ENCODE measurements at places on chromosomes 2 and 18.

GRCh38 chr2:233439191-233439590 is 84.9 kb downstream of the DGKD start:
- peak; percentile 56 for DNase-seq

DNA sequence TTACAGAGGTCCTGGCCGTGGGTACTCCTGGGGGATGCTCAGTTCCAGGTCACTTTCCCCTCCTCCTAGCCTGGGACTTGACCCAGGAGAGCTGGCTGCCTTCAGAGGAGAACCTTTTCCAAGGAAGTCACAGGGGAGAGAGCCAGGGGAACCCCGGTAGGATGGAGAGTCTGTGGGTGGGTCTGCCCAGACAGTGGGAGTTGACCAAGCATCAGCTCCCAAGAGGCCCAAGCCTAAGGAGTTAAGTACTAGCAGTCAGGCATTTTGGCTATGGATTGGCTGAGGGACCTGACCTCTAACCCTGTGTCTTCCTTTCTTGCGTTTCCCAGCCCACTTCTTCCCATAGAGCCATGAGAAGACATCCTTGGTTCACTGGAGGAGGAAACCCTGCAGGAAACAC is 48.8 kb upstream of the PLB1 start:
- peak; percentile 67 for DNase-seq

DNA sequence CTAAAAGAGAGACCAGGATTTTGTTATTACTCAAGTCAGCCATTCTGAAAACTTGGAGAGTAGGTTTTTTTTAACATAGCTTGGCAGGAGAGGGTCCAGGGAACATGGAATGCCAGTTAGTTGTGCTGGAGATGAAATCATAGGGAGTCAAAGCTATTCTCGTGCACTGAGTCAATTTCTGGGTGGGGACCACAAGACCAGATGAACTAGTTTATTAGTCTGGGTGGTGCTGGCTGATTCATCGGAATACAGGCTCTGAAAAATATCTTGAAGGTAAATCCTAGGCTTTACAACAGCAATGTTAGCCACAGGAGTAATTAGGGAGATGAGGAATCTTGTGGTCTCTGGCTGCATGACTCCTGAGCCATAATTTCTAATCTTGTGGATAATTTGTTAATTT is 921.4 kb downstream of the TRIB2 start:
- DNase-seq, result peak; percentile 81

- peak; percentile 40 for DNase-seq
These were observed 114.6 kb downstream of the ACVR1 start for GRCh38 chr2:157761520-157761919.

DNA sequence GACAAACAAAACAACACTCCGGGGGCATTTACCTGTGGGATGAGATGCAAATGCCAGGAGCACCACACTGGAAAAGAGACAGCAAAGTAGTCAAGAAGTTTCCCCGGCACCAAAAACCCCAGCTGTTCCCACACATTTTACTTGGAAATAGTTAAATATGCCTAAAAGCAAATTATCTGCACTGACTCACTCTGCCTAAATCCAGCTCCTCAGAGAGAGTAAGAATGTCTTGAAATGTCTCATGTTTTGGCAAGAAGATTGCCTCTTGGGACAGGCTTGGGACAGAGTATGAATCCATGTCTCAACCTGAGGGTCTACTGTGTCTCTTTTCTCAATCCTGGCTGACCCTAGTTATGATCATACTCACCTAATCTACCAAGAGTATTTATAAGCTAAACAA is 87.5 kb upstream of the RIOK3 start:
- peak; percentile 82 for DNase-seq

DNA sequence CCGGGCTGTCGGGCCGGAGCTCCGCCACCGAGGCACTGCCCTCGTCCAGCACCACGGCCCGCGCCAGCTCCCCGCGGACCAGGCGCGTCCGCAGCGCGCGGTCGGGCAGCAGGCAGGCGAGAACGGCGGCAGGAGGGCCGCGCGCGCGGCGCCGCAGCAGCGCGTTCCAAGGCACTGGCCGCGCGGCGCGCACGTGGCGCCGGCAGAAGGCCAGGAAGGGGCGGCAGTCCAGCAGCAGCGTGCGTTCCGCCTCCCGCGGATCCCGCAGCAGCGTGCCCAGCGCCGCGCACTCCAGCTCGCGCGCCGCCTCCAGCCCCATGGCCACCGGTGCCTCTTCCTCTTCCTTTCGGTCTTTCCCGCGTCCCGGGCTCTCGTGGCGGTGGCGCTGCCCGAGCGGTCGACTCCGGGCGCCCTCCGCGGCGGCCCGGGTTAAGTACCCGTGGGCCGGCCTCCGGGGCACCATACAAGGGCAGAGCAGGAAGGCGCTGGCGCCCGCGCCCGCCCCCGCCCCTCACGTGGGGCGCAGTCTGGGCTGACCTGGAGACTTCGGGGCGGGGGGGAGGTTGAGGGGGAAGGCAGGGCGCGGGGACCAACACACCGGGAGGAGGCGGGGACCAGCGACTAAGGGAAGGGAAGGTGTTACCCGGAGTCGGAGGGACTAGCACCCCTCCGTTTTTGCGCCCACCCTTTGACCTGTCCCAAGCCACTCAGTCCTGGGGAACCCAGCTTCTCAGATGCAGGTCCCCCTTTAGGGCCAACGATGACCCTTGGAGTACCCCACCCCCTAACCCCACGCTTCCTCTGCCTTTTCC is at the start of gene DUSP2:
Gene DUSP2 (minus strand): TSS at position 405 of the 812 bp plus-strand sequence. CDS start 86 bp downstream, at position 319.
- peak; percentile 39 for DNase-seq

- DNase-seq, result no peak
These were observed 69.1 kb downstream of the UXS1 start for GRCh38 chr2:106124905-106125549.

DNA sequence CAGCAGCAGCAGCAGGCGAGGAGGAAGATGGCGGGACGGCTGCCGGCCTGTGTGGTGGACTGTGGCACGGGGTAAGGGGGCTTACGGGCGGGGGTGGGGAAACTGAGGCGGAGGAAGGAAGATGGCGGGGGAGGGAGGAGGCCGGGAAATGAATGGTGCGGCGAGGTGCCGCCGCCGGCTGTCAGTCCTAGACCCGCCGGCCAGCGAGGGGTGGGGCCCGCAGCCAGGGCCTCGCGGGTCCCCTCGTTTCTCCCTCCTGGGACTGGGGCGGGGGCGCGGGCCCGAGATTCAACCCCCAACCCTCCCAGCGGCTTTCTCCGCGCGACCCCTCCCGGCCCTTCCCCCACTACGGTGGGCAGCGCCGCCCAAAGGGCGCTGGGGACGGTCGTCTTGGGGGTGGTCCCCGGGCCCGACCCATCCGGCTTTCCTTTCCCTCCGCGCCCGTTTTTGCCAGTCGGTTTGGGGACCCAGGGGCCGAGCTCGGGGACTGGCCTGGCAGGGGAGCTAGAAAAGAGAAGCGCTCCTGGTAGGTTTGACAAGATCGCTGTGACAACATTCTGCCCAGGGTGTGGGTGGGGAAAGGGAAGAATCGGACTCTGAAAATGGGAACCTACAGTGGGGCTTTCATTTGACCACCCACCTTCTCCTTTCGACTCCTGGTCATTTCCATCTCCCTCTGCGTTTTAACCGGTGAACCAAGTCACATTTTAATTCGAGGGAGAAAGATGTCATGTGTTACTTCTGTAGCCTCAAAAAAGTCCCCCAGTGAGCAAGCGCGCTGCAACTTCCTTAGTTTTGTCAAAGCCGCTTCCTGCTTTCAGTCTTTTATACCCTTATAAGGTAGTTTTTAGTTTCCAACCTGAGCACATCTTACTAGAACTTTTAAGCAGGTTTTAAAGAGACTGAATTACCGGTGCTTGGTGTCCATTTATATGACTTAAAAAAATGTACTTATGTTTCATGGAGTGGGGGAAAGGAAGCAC is 655 bp downstream of the ACTR3 start:
- peak; percentile 62 for DNase-seq

GRCh38 chr18:45999536-45999935 is 32.4 kb upstream of the EPG5 start:
- no peak for DNase-seq

- DNase-seq, result peak; percentile 81
These were observed 709 bp downstream of the UGP2 start for GRCh38 chr2:63842149-63843061.

DNA sequence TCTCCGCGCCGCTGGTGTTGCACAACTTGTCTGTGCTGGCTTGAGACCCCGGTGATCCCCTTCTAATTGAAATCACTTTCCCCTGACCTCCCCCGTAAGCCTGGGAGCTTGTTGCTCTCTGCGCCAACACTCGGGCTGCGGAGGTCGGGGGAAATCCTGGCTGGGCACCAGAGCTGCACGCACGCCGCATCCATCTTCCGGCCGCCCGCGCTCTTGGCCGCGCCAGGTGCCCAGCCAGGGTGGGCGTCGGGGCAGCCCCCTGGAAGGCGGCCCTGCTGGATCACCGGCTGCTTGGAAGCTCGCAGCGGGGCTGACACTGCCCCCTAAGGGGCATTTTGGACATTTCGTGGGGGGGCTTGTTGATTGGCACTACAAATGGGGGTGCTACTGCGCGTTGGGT is 280.3 kb upstream of the SKOR2 start:
- DNase-seq, result no peak

DNA sequence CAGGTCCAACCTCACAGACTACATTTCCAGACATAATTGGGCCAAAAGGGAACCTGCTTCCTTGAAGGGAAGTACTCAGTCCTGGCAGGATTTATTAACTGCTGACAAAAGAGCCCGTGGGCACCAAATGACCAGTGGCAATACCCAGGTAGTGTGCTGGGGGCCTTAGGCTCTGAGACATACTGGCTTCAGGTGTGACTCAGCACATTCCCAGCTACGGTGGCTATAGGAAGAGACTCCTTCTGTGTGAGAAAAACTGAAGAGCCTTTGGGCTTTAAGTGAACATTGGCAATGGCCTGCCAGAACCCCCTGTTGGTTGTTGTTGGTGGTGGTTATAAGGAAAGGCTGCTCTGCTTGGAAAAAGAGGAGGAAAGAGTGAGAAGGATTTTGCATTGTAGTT is 401.8 kb downstream of the KCNJ3 start:
- no peak for DNase-seq

DNA sequence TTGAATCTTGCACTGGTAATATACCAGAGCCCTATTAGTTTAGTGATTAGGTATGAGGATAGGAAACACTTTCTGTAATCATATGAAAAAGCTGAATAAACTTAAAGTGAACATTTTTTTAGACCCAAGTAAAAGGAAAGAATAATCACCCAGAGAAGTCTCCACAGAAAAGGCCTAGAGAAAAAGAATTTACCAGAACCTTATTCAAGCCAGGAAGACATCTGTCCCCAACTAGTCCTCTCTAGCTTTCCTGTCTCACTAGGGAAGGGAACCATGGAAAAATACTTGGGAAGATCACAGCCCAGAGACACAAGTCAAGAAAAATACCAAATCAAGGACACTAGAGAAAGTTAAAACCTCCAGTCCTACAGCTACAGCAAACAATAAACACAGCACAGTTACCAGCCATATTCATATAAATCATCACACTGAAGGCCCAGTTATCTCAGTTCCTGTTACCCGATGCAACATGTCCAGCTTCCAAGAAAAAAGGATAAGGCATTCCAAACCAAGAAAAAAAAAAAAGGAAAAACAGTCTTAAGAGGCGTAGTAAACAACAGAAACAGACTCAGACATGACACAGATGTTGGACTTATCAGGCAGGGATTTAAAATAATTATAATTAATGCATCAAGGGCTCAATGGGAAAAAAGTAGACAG is 461.5 kb downstream of the IRS1 start:
- DNase-seq, result peak; percentile 34

GRCh38 chr18:3233433-3234168 is 13.8 kb upstream of the MYOM1 start:
- no peak for DNase-seq

GRCh38 chr2:230680463-230681170 is 32.0 kb upstream of the CAB39 start:
- DNase-seq, result peak; percentile 73
